Fibroblast of villous mesenchyme (primary cell): ENCODE measurements at places on chromosomes 4 and X. TPM values are rescaled to one million over a fixed set of nuclear protein-coding genes. Genes with fewer than 3 reads are reported as not detected.

DNA sequence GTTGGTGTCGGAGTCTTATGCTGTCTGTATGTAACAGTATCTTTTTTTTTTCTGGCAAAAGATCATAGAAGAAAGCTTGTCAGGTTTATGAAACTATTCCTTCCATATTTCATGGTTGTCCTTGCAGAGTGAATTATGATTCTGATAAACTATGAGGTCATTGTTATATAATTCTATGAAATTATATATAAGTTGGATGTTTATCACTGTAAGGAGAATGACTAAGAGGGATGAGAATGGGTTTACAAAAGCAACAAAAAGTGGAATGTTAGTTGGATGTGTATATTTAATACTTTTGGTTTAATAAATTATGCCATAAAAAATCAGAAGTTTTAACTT is 43.1 kb downstream of the RAPGEF2 start:
- no peak for DNase-seq

DNA sequence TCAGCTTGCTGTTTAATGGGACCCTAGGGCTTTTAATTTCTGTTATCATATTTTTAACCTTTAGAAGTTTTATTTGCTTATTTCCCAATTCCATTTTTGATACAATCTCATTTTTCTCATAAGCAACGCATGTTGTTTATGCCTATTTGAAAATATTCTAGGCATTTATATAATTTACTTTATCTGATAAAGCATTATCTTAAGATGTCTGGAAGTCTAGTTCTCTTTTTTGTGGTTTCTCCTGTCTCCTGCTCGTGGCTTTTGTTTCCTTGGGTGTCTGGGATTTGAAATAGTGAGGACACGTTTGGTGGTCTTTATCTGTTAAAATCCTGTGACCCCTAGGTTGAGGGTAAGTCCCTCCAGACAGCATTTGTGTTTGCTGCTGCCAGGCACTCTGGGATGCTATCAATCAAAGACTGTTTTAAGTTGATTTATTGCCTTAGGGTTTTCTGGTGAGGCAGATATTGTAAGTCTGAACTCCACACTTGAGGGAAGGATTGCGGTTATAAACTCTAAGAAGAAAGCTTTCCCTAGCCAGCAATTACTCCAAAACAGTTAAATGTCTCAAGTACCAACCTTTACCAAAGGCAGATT is 208.0 kb downstream of the PRDM5 start:
- DNase-seq = no peak

GRCh38 chr4:124939908-124940307 is 227.4 kb upstream of the ANKRD50 start:
- no peak for DNase-seq

GRCh38 chr4:5395781-5396180 is 312.6 kb downstream of the EVC2 start:
- no peak for DNase-seq

ACSL1 gene
- 26.1 and 32.4 TPM in 2 replicates for total RNA-seq
